ENCODE measurements at places on chromosomes 2 and 18. TPM values are rescaled to one million over a fixed set of nuclear protein-coding genes. Genes with fewer than 3 reads are reported as not detected.

DNA sequence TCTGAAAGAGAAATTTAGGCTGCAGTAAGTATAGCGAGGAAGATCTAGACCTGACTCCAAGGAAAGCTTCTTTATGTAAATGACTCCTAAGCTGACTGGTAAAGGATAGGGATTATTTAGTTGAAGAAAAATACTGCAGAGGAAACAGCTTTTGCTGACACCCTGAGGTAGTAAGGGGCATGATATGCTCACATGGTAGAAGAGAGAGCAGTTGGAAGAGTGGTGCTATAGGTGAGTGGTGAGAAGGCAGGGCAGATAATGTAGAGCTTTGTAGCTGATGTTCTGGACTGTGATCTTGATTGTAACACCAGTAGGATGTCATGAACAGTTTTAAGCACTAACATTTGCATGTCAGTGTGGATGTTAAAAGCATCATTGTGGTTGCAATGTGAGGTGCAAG lies 639.1 kb upstream of the SLC39A10 start:
- no peaks in the 10 kb centered on the region for H3K4me1 ChIP-seq
- H3K36me3 ChIP-seq, result no peaks in the 10 kb centered on the region
- no peak for DNase-seq
- no peak overlapping the region for H3K4me3 ChIP-seq

GRCh38 chr2:2641541-2642410 lies 310.7 kb upstream of the MYT1L start:
- H3K27me3 ChIP-seq, result no peaks in the 10 kb centered on the region
- no peak overlapping the region for H3K4me3 ChIP-seq
- H3K4me1 ChIP-seq, result peaks cover 18% of the 10 kb centered on the region
- no peaks in the 10 kb centered on the region for H3K36me3 ChIP-seq

DNA sequence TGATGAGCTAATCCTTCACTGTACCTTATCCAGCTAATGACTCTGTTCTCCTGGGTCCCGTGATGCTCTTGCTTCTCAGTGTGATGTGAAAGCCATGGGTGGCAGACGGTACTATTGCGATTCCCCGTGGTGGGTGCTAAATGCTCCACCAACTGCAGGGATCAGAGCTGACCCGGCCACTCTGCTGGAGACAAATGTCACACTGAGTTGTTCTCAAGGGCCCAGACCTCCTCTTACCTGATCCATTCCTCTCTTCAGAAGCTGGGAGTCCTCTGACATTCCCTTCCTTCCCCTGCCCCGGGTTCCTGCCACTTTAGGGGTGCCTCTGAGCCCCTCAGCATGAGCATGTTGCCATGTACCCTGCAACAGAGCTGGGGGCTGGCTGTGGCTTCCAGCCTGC lies 105.1 kb downstream of the MAPK4 start:
- no peaks in the 10 kb centered on the region for H3K36me3 ChIP-seq
- no peak overlapping the region for H3K4me3 ChIP-seq
- peaks cover 15% of the 10 kb centered on the region for H3K4me1 ChIP-seq
- no peak for DNase-seq

GRCh38 chr2:160306985-160307384 lies 106.9 kb upstream of the ITGB6 start:
- H3K4me1 ChIP-seq, result peaks cover 8% of the 10 kb centered on the region
- H3K36me3 ChIP-seq, result no peaks in the 10 kb centered on the region
- no peak overlapping the region for H3K27ac ChIP-seq
- DNase-seq, result no peak

DNA sequence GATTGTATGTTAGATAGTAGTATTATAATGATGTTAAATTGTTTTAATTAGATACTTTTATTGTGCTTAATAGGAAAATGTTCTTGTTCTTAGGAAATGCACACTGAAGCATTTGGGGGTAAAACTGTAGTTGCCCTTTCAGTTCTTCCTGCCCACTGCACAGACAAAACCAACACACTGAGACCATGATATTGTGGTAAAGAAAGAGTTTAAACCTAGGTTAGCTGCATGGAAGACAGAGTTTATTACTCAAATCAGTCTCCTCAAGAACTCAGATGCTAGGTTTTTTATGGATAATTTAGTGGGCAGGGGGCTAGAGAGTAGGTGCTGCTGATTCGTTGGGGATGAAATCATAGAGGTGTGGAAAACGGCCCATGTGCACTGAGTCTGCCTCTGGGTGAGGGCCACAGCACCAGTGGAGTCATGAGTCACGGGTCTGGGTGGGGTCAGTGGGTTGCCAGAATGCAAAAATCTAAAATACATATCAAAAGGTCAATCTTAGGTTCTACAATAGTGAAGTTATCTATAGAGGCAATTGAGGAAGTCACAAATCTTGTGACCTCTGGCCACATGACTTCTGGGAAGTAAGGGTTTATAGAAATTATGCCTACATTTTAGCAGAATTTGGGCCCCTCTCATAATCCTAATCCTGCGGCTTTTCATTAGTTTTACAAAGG lies 283.4 kb upstream of the FBXO11 start:
- peaks cover 30% of the 10 kb centered on the region for H3K4me1 ChIP-seq
- no peaks in the 10 kb centered on the region for H3K27me3 ChIP-seq
- H3K27ac ChIP-seq, result no peak overlapping the region
- no peak for DNase-seq
- H3K36me3 ChIP-seq, result no peaks in the 10 kb centered on the region

DNA sequence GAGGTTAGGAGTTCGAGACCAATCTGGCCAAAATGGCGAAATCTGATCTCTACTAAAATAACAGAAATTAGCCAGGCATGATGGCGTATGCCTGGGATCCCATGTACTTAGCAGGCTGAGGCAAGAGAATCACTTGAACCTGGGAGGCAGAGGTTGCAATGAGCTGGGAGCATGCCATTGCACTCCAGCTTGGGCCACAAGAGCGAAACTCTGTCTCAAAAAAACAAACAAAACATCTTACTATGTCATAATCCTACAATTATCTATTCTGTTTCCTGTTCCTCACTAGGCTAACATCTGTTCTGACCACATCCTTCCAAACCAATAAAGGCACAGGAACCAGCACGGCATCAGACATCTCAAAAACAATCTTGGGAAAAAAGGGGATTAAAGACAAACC lies 361.8 kb upstream of the UBE2E3 start:
- H3K27me3 ChIP-seq, result no peaks in the 10 kb centered on the region
- no peaks in the 10 kb centered on the region for H3K4me1 ChIP-seq
- no peak for DNase-seq

DNA sequence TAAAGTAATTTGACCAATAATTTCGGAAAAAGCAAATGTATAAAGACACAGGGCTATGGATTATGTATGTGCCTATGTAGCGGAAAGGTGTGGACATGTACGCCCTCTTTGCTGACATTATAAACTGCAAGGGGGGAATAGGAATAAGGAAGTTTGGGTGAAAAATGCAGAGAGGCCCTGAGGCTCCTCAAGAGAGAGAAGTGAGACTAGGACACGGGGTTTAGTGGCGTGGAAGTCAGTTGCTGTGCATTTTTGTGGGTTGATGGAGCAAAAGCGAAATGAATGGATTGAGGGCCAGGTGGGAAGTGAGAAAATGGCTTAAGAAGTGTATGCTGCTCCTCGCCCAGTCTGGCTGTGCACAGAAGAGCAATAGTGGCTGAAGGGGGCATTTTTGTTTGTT lies 96.2 kb upstream of the B3GNT7 start:
- no peak overlapping the region for H3K27ac ChIP-seq
- no peak for DNase-seq
- no peaks in the 10 kb centered on the region for H3K36me3 ChIP-seq
- H3K27me3 ChIP-seq, result no peaks in the 10 kb centered on the region

DNA sequence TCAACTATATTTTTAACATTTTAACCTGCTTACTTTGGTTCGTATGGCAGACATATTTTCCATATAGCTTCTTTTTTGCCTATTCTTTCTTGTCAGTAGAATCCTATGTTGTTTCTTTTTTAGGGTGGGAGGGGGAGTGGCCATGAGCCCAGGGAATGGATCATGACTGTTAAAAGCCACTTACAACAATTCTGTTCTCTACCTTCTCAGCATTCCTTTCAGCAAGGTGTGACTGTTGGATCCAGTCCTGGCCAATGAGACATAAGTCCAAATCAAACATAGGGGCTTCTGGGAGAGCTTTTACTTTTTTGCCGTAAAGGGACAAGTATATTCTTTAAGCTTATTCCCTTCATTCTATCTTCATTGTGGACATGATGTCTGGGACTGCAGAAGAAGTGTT lies 25.0 kb upstream of the DNAH6 start:
- peaks cover 11% of the 10 kb centered on the region for H3K4me1 ChIP-seq
- no peak for DNase-seq
- no peaks in the 10 kb centered on the region for H3K27me3 ChIP-seq
- no peak overlapping the region for H3K27ac ChIP-seq
- H3K36me3 ChIP-seq, result no peaks in the 10 kb centered on the region

GRCh38 chr2:24771764-24772586 lies 21.2 kb downstream of the PTRHD1 start:
- no peak overlapping the region for H3K4me3 ChIP-seq
- peak overlapping the region; percentile 23 for H3K27ac ChIP-seq
- DNase-seq, result peak; percentile 12
- no peaks in the 10 kb centered on the region for H3K27me3 ChIP-seq

DNA sequence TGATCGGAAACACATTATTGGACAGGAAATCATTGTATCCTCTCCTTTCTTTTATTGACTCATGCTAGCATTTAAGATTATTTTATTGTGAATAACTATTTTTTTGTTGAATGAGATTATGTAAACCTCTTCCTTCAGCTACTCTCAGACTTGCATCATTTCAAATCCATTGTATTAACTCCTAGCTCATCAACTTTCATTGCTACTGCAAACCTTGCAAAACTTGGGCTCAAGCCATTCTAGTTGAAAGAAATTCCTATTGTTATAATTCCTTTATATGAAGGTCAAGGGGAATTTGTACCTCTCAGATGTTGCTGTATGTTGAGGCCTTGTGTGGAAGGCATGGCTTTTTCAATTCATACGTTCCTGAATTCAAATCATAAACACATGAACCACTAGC lies 1764.6 kb downstream of the SUCLG1 start:
- no peaks in the 10 kb centered on the region for H3K27me3 ChIP-seq
- no peak overlapping the region for H3K4me3 ChIP-seq
- no peak for DNase-seq
- no peaks in the 10 kb centered on the region for H3K36me3 ChIP-seq
- no peaks in the 10 kb centered on the region for H3K4me1 ChIP-seq
- no peak overlapping the region for H3K27ac ChIP-seq

DNA sequence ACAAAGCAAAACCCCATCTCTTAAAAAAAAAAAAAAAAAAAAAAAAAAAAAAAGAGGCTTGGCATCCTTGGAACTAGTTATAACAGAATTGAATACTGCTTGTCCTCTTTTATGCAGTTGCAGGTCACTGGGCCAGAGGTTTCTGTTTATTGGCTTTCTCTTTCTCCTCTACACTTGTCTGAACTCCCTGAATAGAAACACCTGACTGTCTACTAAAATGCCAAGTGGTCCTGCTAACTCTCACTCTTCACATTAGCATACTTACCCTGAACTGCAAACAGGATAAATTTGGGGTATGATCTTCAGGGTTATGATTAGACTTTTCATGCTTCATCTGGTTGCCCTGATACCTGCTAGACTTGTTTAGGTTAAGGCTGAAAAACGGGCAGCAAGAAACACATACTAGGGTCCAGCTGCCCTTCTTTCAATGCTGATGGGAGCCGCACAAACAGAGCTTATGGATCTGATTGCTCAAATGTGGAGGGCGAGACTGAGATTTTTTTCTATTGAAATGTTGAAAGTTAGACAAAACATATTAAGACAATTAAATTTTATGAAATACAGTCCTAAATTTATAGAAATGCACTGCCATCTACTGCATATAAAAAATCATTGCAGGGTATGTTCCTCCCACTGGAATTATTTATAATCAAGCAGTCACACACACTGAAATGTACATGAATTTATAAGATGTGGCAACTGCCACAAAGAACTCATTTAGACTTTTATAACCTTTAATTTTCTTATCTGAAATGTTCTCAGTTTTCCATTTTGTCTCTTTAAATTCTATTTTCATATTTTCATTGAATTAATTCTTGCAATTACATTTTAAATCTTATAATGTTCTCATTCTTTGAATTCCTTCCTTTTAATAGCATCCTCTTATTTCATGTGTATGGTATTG lies 40.8 kb downstream of the GTF3C3 start:
- H3K36me3 ChIP-seq, result peaks cover 3% of the 10 kb centered on the region
- DNase-seq, result no peak
- H3K4me1 ChIP-seq, result no peaks in the 10 kb centered on the region

GRCh38 chr2:219789476-219789875 lies 162.0 kb downstream of the SLC4A3 start:
- no peaks in the 10 kb centered on the region for H3K27me3 ChIP-seq
- H3K36me3 ChIP-seq, result no peaks in the 10 kb centered on the region
- DNase-seq, result no peak

- H3K27me3 ChIP-seq, result no peaks in the 10 kb centered on the region
- H3K4me1 ChIP-seq, result peaks cover 7% of the 10 kb centered on the region
- peak overlapping the region; percentile 48 for H3K27ac ChIP-seq
- H3K36me3 ChIP-seq, result no peaks in the 10 kb centered on the region
These were observed 149.6 kb downstream of the IRS1 start for GRCh38 chr2:226649871-226650660.

GRCh38 chr18:55449412-55450140 lies 138.4 kb downstream of the TCF4 start:
- H3K27me3 ChIP-seq, result no peaks in the 10 kb centered on the region
- no peak overlapping the region for H3K4me3 ChIP-seq
- no peaks in the 10 kb centered on the region for H3K36me3 ChIP-seq
- no peak overlapping the region for H3K27ac ChIP-seq

DNA sequence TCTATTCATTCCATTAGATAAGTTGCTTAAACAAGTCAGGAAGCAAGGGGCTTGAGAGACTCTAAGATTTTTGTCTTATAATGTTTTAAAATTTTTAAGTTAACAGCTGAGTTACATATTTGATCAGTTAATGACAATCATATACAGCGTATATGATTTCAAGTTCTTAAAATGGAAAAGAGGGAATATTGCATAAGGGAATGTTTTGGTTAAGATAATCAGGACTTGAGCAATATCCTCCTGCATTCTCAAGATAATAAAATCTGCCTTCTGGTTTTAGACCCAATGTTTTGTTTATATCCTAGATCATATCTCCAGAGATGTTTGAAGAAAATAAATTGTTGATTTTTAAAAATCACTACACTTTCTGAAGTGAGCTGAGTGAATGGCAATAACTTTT lies 13.4 kb upstream of the DYNC1I2 start:
- no peak for DNase-seq
- H3K36me3 ChIP-seq, result no peaks in the 10 kb centered on the region
- H3K27me3 ChIP-seq, result no peaks in the 10 kb centered on the region
- no peak overlapping the region for H3K27ac ChIP-seq
- no peak overlapping the region for H3K4me3 ChIP-seq
- H3K4me1 ChIP-seq, result peaks cover 23% of the 10 kb centered on the region

- DNase-seq, result no peak
- no peak overlapping the region for H3K4me3 ChIP-seq
- H3K27ac ChIP-seq, result no peak overlapping the region
- H3K36me3 ChIP-seq, result no peaks in the 10 kb centered on the region
- H3K4me1 ChIP-seq, result no peaks in the 10 kb centered on the region
These were observed 5.1 kb upstream of the EML4 start for GRCh38 chr2:42164046-42164445.

CD207 gene
- total RNA-seq, result not detected

ST8SIA5 gene
- total RNA-seq, result 0.04 TPM

ASIC4 gene
- total RNA-seq, result 2.4 TPM

ABCB11 gene
- total RNA-seq, result 0.09 TPM

AQP12B gene
- total RNA-seq, result not detected

RPRM gene
- 0.51 TPM for total RNA-seq

KIF1A gene
- total RNA-seq, result 41.1 TPM

HOXD4 gene
- total RNA-seq, result not detected

TLX2 gene
- not detected for total RNA-seq

All from neural progenitor cell (in vitro differentiated cells).